Fibroblast of villous mesenchyme (primary cell): ENCODE measurements at places on chromosomes 13 and 19. TPM values are rescaled to one million over a fixed set of nuclear protein-coding genes. Genes with fewer than 3 reads are reported as not detected.

MBD3L3 gene
- not detected in 2 replicates for total RNA-seq

ZNF626 gene
- 10.3 and 13.4 TPM in 2 replicates for total RNA-seq

KLK12 gene
- total RNA-seq: not detected in 2 replicates

DNA sequence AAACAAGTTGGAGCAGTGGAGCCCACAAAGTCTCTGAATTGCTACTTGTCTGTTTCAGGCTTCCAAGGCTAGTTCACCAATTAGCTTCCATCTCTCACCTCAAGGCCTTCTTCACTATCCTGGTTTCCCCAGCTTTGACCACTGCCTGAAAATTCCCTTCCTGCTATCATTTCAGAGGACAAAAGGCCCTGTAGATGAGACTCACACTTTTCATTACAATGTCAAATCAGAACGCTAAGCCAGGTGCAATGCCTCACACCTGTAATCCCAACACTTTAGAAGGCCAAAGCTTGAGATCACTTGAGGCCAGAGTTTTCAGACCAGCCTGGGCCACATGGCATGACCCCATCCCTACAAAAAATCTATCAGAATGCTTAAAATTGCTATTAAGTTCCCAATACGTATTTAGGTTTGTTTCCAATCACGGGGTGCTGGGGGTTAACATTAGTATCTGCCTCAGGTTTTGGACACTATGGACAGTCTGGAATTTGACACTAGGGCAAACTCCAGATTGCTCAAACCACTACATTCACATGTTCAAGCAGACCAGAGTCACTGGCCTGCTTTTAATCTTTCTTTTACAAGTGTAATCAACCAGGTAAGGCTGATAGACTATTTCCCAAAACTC lies 5.5 kb downstream of the TPT1 start:
- DNase-seq: no peak

DNA sequence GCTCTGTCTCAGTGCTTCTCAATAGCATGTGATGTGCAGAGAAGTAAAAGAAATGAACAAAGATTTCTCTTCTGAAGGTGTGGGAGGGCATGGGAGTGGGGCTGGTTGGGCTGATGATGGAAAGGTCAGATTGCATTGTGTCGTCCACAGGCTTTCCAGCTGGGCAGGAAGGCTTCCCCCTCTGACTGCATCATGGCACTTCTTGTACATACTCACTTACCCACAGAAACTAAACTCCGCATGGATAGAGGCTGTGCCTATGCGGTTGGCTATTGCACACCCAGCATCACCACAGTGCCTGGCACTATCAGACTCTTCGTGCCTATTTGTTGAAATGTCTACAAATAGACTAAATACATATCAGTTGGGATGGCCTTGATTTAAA lies 24.4 kb upstream of the TNFSF11 start:
- no peak for DNase-seq

- DNase-seq: peak; percentile 88
Measured at GRCh38 chr19:49817964-49818648, at the start of gene MED25. Gene MED25 (plus strand): TSS chr19:49818289. CDS start chr19:49818342, 53 bp downstream.

- peak; percentile 56 for DNase-seq
Measured at GRCh38 chr13:20127562-20128458, 33.0 kb downstream of the GJA3 start.

DNA sequence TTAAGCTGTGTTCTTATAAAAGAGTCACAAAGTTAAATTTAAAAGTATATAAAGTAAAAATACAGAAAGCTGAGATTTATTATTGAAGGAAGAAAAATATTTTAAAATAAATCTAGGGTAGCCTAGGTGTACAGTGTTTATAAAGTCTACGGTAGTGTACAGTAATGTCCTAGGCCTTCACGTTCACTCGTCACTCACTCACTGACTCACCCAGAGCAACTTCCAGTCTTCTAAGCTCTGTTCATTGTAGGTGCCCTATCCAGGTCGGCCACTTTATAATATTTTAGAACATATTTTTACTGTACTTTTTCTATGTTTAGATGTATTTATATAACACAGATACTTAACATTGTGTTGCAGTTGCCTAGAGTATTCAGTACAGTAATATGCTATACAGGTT lies 47.4 kb downstream of the NDFIP2 start:
- DNase-seq: no peak

- DNase-seq: peak; percentile 83
Measured at GRCh38 chr13:49495783-49496762, at the start of gene PHF11. Gene PHF11 (plus strand): TSS chr13:49495953. CDS start chr13:49496002, 49 bp downstream.

DNA sequence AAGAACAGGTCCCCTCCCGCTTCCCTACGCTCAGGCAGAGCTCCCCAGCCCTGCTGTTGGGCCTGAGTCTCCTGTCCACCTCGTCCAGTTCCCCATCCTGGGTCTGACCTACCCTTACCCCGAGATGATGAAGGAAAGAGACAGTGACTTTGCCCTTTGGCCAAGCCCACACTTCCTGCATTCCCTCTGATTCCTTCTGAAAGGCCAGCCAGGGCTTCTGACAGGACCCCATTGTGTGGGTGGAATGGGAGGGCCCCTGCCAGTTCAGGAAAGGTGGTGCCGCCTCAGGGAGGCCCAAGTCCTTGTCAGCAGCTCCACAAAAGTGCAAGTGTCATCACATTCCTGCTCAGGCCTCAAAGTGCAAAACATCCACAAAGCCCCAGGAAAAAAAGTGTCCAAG lies 177.8 kb downstream of the PAN3 start:
- no peak for DNase-seq

- no peak for DNase-seq
Measured at GRCh38 chr13:72561791-72562190, 165.6 kb downstream of the MZT1 start.

GRCh38 chr13:98322091-98322718 lies 145.1 kb upstream of the RNF113B start:
- DNase-seq: no peak

DNA sequence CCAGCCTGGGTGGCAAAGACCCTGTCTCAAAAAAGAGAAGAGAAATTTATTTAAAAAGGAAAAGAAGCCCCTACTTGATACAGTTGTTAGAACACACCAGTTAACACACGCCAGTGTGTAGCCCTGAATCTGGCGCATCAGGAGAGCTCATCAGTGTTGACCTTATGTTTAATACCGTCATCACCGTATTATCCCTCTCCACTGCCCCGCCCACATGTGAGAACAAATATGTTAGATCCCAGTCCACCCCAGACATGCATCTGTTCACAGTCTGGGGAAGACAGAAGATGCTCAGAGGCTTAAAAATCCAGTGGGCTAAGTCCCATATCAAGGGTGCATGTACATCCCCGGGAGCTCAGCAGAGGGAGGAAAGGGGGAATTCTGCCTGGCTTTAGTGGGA lies 155.2 kb downstream of the DPF1 start:
- no peak for DNase-seq

DNA sequence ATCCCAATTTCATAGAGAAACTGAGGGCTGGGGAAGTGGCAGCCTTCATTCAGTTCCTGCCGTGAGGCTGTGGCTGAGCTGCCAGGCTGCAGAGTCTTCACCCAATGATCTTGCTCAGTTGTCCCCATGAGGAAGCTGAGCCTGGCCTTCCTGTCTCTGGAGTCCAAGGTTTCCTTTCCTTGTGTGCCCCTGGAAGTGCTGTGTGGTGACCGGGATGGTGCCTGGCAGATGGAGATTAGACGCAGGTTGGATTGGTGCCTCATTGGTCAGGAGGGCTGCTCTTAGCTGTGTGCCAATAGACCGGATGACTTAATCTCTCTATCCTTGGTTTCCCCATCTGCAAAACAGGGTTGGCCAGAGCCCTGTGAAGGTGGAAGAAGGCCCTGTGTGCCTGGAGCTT lies 24.6 kb downstream of the DNM2 start:
- DNase-seq: no peak

- DNase-seq: no peak
Measured at GRCh38 chr13:112333756-112334543, 42.2 kb upstream of the SPACA7 start.

- no peak for DNase-seq
Measured at GRCh38 chr13:20994441-20994821, 67.0 kb downstream of the LATS2 start.

- peak; percentile 15 for DNase-seq
Measured at GRCh38 chr19:7395360-7396066, 46.8 kb downstream of the ARHGEF18 start.

GRCh38 chr13:48184260-48184659 lies 48.7 kb upstream of the ITM2B start:
- DNase-seq: no peak

DNA sequence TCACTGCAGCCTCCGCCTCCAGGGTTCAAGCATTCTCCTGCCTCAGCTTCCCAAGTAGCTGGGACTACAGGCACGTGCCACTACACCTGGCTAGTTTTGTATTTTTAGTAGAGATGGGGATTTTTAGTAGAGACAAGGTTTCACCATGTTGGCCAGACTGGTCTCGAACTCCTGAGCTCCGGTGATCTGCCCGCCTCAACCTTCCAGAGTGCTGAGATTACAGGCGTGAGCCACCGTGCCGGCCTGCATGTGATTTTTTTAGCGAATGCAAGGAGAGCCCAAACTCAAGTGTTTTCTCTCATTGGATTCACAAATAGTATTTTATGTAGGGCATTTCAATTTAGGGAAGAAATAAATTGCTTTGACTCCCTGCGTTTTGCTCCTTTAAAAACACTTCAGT lies 4.4 kb downstream of the ZMYM2 start:
- no peak for DNase-seq

DNA sequence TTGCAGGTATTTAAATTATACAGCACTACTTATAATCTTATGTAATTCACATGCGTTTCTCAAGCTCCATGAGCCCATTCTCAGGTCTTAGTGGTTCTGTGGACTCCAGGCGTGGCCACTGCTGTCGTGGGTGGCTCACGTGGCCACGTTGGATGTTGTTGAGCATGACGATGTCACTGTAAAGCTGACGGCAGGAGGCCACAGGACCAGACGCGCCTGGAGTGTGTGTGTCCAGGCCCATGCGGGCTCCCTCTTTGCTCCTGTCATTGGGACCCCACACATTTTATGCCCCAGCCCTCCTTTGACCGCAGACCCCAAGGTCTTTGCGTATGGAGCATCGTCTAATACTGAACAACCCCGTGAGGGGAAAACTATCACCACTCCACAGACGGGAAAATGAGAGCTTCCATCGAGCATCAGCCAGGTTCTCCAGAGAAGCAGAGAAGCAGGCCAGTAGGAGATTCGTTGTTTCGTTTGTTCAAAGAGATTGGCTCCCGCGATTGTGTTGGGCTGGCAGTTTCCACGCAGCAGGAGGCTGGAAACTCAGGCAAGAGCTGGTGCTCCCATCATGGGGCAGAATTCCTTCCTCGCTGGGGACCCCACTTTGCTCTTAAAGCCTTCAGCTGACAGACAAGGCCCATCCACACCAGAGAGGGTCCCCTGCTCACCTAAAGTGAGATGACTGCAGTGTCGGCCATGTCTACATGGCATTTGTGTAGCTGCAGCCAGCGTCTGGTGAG lies 129.3 kb upstream of the SPACA7 start:
- DNase-seq: no peak

DNA sequence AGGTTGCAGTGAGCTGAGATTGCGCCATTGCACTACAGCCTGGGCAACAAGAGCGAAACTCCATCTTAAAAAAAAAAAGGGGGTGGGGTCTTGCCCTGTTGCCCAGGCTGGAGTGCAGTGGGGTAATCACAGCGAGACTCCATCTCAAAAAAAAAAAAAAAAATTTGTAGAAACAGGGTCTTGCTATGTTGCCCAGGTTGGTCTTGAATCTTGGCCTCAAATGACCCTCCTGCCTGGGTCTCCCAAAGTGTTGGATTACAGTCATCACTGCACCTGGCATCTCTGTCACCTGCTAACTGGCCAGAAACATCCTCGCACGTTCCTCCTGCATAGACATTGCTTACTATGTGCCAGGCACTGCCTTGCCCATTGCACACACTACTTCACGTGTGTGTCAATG lies 14.1 kb downstream of the RCN3 start:
- no peak for DNase-seq

DNA sequence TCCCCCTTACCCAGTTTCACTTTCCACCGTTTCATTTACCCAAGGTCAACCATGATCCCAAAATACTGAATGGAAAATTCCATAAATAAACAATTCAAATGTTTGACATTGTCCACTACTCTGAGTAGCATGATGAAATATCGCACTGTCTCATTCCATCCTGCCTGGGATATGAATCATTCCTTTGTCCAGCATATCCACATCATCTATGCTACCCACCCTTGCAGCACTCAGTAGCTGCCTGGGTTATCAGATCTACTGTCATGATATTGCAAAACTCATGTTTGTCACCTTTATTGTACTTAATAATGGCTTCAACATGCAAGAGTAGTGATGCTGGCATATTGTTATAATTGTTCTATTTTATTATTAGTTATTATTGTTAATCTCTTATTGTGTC lies 263.9 kb upstream of the NBEA start:
- DNase-seq: peak; percentile 8

DNA sequence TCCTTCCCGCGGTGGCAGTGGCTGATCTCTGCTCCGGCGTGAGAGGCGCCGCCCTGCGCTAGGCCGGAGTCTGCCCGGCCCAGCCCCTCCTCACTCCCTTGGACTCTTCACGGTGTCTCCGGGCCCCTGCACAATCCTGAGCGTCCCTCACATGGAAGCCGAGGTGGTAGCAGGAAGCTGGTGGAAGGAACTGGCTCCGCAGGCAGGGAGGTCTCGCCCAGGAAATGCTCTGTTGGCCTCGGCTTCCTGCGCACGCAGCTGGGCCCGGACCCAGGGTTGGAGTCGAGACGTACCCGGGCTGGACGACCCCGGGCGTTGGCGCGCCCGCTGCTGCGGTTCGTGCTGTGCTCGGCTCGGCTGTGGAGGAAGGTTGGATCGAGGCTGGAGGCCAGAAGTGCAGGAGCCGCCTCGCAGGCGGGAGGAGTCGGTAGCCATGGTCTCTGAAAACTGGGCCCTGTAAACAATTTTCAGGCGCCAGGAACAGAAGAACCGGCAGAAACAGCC lies 46.3 kb downstream of the ZNF724 start:
- no peak for DNase-seq

DNA sequence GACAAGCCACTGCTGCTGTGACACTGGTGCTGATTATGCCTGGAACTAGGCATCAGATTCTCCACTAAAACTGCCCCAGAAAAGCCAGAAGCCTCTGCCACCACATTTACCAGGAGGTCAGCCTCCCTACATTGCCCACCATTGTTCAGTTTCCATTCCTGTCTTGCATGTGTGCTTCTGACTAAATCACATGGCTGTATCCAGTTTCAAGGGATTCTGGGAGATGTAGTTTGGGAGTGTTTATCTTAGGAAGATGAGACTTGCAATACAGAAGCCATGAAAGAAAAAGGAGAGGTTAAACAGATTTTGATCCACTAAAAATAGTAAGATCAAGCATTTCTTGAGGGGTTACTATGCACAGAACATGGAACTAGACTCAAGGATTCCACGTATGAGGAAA lies 40.7 kb upstream of the SERPINE3 start:
- DNase-seq: peak; percentile 20

GRCh38 chr19:44585371-44586133 lies 27.8 kb upstream of the IGSF23 start:
- DNase-seq: peak; percentile 30
